ENCODE measurements at places on chromosomes 2 and 18. TPM values are rescaled to one million over a fixed set of nuclear protein-coding genes. Genes with fewer than 3 reads are reported as not detected.

The FEV gene
- not detected for total RNA-seq

The CREG2 gene
- not detected for total RNA-seq

The NAT8 gene
- not detected for total RNA-seq

The MAB21L4 gene
- total RNA-seq, result not detected

The ECEL1 gene
- 0.35 TPM for total RNA-seq

The COL4A3 gene
- 0.67 TPM for total RNA-seq

The REG3A gene
- 3.3 TPM for total RNA-seq

The ZNF385B gene
- 0.39 TPM for total RNA-seq

GRCh38 chr2:105144152-105144940 lies 97.2 kb upstream of the GPR45 start:
- DNase-seq, result no peak

GRCh38 chr2:215371915-215372897 lies 60.3 kb downstream of the ATIC start:
- DNase-seq, result no peak

- DNase-seq, result no peak
Measured at GRCh38 chr2:223084873-223085272, 32.9 kb downstream of the KCNE4 start.

GRCh38 chr2:195251214-195251613 lies 405.8 kb upstream of the SLC39A10 start:
- DNase-seq, result no peak

DNA sequence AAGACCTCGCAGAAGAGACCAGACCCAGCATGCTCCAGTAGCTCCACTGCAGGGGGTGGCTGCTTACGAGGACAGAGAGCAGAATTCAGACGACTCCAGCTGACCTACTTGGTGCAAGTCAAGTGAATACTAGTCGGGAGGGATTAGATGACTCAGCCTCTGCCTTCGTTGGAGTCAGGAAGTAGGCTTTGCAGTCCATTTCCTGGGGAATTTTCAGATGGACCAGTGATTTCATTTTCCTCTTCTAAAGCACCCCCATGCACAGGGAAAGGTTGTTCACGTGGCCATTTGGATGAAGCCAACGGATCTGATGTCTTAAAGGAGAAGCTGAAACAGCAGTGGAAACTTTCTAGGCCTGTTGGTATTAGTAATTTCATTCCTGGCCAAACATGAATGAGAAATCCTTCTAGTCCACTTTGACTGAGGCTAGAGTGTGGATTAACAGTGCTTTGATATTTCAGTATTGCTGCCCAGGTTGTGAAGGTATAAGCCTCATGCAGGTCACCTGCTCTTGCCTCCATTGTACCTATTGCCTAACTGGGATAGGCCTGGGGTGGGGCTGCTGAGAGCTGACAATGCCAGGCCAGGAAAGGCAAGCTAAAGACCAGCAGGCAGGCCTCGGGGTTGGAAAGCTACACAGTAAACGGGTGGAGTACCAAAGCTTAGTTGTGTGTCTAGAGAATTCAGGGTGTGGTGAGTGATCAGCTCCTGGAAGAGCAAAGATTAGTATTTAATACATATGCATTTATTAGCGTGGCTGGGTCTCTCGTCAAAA lies 117.6 kb upstream of the FOSL2 start:
- DNase-seq, result no peak

- no peak for DNase-seq
Measured at GRCh38 chr2:8202132-8202531, 479.7 kb upstream of the ID2 start.

- DNase-seq, result no peak
Measured at GRCh38 chr2:122514451-122514996, 759.1 kb downstream of the TSN start.

DNA sequence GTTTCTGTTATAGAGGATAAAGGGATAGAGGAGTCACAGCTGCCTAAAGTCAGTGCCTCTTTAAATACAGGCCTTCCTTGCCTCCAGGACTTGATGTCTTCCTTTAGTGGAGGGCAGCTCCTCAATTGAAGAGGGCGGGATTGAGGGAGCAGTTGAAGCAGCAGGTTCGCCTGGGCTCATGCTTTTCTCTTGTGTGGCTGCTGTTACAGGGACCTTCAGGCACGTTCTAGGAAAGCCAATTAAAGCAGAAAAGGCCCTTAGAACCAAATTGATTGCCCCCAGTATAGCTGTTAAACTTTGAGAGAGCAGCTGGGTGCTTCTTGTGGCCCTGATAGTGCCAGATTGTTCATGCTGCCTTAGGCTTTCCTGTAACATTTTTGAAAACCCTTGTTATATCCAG lies 42.0 kb upstream of the LTBP1 start:
- no peak for DNase-seq

DNA sequence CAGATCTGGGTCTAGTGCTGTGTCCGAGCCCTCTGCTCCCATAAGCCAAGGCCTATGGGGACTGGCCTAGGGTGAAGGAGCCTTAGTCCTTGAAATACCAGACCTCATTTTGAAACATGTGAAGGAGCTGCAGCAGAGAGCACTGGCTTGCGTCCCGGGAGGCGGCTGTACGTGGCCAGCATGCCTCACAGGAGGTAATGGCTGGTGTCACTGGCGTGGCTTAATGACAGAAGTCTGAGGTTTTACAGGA lies 72.7 kb upstream of the OTOS start:
- DNase-seq, result no peak

- no peak for DNase-seq
Measured at GRCh38 chr2:84487298-84487996, 28.4 kb upstream of the SUCLG1 start.

GRCh38 chr2:215839309-215839708 lies 174.0 kb downstream of the MREG start:
- no peak for DNase-seq

DNA sequence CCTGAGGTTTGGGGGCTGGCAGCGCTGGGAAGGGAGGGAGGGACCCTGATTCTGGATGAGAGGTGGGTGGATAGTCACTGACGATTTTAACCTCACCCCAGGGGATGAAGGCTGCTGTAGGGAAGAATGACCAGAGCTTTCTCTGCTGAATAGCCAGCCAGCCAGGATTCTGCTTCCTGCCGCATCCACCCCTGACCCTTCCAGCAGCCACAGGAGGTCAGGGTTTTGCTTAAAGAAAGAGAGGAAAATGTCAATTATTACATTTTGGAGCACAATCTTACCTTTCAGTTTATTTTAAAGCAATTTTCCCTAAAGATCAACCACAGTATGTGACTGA lies 217.7 kb downstream of the GBX2 start:
- DNase-seq, result no peak

DNA sequence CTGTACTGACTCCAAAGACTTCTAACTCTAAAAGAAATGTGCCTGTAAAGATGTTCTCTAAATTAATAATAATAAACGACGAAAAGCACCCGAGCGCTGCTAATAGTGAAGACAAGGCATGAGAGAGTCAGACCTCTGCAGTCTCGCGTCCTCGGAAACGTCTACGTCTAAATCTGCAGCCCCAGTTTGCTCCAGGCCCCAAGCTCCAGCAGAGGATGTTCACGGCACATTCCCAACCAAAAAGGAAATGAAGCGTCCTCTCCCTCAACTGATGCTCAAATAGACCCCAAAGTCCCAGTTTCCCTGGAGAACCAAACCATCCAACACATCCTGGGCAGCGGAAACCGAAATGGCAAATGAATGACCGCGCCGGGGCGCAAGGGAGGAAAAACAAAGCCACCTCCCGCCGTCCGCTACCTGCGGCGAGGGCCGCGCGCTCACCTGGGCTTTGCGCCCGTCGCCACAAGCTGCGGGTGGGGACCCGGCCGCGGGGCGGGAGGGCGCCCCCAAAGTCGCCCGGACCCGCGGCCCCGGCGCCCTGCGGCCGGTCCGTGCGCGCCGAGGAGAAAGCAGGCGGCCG lies 47.1 kb upstream of the CCDC150 start:
- no peak for DNase-seq

GRCh38 chr2:212032536-212033219 lies 505.9 kb downstream of the ERBB4 start:
- DNase-seq, result no peak

DNA sequence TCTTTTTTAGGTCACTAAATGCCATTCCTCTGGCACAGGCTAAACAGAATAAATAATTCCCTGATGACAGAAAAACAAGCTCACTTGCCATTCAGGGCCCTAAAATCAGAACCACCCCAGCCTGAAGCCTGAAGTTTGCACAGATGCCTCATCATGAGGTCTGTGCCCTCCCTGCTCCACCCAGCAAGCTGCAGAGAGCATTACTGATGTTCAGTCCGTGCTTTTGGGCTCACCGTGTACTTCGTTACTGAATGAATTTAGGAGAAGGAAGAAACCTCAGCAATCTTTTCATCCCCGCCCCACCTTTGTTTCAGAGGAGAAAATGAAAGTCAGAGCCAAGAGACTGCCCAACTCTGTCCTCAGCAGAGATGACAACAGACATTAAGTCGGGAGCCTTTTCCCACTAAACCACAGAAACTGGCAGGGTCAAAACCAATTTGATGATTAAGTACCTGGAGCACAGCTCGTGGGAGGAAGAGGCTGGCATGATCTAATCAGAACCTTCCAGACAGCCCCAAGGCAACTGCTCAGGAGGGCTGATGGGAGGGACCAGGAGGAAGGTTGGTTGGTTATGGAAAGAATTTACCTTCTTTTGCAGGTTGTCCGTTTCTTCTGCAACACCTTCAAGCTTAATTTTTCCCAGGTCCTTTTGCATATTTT lies 122.7 kb downstream of the LAMA1 start:
- no peak for DNase-seq
